ENCODE measurements at places on chromosomes 3 and 15. TPM values are rescaled to one million over a fixed set of nuclear protein-coding genes. Genes with fewer than 3 reads are reported as not detected.

RGMA gene
- 17.7 TPM for total RNA-seq

EPHA3 gene
- 3.9 TPM for total RNA-seq

KCNMB2 gene
- not detected for total RNA-seq

IL20RB gene
- 2.2 TPM for total RNA-seq
